ENCODE measurements at places on chromosomes 2 and 18.

DNA sequence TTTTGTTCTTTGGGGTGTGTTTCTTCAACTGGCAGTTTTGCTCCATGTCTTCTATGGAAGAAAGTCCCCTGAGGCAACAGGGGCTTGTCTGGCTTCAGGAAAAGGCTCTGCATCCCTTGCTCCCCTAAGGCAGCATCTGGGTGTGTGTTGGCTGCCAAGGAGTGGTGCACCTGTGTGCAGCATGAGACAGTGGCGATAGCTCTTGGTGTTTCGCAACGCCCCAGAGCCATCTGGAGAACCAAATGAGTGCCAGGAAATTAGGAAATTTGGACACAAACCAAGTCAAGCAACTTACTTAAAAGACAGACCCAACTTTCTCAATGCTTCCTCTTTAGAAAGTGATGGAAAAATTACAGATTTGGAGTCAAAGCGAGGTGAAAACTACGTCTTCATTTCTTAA is 1044.4 kb upstream of the CNTNAP5 start:
- no peak for DNase-seq

DNA sequence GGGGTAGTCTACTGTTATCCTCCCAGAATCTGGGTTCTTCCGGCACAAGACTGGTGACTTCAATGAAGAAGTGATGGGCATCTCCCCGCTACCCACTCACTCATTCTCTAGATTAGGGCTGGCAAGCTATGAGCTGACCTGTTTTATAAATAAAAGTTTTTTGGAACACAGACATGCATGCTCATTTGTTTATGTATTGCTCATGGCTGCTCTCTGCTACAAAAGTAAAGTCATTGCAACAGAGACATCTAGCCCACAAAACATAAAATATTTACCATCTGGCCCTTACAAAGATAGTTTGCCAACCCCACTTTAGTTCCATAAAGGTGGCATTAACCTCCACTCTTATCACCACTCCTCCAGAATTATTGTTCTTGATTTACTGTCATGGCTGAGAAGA is 39.1 kb upstream of the SPATS2L start:
- no peak for DNase-seq

- peak; percentile 50 for DNase-seq
These were observed 43.4 kb downstream of the MBP start for GRCh38 chr18:77088963-77089722.

GRCh38 chr2:58081000-58081399 is 34.4 kb downstream of the VRK2 start:
- no peak for DNase-seq

DNA sequence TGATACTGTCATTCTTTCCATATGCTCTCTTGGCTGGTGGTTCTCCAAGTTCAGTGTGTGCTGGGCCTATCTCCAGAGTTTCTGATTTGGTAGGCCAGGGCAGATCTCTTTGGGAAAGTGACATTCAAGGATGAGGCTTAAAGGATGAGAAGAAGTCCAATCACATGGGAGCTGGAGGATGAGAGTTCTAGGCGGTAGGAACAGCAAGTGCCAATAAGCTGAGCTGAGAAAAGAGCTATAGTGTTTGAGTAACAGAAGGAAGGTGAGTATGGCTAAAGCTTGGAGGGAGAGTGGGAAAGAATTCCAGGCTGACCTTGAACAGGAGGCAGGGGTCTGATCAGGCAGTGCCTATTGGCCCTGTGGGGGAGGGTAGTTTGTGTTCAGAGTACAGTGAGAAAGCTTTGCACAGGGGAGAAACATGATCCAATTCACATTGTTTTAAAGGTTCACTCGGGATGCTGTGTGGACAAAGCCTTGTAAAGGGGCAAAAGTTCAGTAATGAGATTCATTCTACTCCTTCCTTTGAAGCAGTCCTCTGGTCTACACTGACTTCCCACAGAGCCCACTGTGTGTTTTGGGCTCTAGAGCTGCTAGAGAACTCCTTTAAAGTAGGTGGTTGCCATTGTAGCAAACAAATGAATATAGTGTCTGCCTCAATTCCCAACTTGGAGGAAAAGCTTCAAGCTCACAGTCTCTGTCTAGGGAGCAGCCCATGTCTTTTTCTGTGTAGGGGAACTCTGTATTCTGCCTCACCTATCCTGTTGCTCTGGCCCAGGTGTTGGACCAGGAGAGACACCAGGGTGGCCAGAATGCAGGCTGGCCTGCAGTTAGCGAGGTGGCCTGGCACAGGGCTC is 81.8 kb downstream of the FASTKD2 start:
- DNase-seq: no peak

Measured in M059J (cell line).